Fibroblast of upper back skin (primary cell): ENCODE measurements at places on chromosomes 1 and 21.

- no peak for DNase-seq
These were observed 25.5 kb downstream of the RNU5D-1 start for GRCh38 chr1:44705470-44705869.

DNA sequence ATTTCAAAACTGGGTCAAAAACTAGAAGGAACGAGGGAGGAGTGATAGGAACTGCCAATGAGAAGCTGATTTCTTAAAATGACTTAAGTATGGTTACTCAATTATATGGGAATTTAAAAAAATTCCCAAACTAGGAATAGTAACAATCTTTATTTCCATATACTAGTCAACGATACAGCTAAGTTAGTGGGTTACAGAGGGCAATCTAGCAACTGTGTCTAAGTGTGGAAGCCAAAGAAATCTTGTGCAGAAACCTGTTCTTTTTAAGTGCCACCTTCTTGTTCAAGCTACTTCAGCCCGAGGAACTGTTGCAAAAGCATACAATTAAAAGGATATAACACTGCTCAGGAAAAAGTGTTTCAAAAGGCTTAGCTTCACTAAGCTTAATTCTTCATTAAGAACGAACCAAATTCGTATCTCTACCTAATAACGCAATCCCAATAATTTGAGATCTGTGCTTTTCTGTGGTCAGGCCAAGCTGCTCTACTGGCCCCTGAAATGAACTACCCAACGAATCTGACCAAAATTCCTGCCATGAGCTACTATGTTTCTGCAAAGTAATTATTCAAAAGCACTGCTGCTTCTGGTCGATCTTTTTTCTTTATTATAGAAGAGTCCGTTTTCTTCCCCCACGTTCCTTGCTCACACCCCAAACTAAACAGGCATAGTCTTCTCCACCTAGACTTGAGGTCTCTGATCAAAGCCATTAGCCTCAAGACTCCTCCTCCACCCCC, 1.8 kb downstream of the USP24 start:
- DNase-seq, result no peak

- DNase-seq, result no peak
These were observed 32.2 kb downstream of the RNF220 start for GRCh38 chr1:44437107-44437716.

DNA sequence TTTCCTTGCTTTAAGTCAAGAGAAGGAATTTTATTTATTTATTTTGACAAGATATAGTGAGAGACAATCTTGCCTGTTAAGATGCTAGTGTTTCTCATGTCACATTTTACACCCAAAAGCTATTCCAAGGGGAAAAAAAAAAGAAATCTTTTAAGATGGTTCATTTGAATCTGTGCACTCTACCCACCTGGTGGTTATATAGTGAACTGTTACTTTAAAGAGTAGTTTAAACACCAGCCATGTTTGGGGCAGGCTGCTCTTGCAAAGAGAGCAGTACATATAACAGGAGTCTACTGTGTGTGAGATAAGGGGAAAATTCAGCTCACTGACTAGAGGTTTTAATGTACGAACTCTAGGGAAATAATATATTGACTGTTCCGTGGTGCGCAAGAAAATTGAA, 3.3 kb upstream of the ELAVL4 start:
- no peak for DNase-seq

DNA sequence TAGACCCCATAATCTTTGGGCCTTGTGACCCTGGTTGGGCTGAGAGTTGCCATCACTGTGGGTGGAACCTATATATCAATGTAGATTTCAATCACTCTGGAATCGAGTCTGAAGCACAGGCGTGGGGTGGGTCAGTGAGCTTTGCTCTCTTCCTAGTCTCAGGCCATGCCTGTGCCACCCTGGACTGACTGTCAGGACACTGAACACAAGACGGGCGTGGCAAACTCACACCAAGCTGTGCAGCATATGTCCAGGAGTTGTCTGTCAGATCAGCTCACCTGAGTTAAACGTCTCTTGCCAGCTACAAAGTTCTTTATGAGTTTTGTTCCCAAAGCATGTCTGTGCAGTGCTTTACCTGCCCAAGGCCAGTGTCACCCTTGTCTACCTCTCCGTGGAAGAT, 30.9 kb upstream of the ALPL start:
- no peak for DNase-seq

- no peak for DNase-seq
These were observed 114.3 kb upstream of the GRIK3 start for GRCh38 chr1:37148663-37149062.

GRCh38 chr21:46317710-46318463, 5.8 kb downstream of the C21orf58 start:
- no peak for DNase-seq

DNA sequence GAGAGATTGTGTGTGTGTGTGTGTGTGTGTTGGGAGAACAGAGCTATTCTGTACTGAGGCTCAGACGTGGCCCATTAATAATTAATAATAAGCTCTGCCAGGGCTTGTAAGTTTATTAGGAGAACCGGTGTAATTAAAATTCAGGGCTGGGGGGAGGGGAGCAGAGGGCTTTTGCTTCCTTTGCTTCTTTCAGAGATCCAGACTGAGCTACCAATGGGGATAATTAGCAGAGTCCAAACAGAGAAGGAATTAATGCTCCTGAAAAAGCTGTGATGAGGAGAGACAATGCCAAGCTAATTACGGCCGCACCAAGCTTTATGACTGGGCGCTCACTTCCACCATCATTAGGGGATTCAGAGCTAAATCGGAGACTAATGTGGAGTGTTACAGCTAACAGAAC, 4.5 kb downstream of the SYT6 start:
- no peak for DNase-seq

DNA sequence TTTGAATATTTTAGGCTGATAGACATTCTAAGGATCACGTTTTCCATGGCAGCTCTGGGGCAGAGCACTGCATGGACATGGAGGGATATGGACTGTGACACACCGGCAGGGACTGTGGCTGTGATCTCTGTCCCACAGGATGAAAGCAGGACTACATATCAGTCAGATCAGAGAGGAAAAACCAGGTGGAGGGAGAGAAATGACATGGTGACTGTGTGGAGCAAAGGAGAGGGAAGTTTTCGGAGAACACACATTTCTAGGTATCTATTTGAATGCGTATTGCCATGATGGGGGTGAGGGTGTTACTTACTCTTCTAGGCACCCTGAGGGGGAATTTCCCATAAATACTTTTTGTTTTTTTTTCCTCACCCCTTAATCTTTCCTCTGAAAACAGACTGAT, 3.2 kb upstream of the CD1C start:
- DNase-seq, result no peak

GRCh38 chr1:10776190-10776905, 20.1 kb downstream of the CASZ1 start:
- DNase-seq, result no peak

DNA sequence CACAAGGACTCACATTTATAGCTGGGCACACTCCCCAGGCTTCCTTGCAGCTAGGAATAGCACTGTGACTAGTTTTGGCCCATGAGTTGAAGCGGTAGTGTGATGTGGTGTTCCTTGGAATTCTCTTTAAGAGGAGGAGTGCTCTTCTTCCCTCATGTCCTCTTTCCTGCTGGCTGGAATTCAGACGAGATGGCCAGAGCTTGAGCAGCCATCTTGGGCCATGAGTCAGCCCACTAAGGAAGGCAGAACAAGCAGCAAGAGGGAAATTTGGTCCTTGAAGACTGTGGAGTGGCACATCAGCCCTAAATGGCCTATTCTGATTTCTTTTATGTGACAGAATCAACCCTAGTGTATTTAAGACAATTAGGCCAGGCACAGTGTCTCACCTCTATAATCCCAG, 20.0 kb downstream of the HTR6 start:
- no peak for DNase-seq

DNA sequence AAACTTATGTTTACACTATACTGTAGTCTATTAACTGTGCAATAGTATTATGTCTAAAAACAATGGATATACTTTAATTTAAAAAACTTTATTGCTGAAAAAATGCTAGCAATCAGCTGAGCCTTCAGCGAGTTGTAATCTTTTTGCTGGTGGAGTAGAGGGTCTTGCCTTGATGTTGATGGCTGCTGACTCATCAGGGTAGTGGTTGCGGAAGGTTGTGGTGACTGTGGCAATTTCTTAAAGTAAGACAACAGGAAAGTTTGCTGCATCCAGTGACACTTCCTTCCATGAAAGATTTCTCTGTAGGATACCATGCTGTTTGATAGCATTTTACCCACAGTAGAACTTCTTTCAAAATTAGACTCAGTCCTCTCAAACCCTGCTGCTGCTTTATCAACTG, 234.7 kb upstream of the CSF3R start:
- DNase-seq, result no peak

GRCh38 chr21:36587388-36587787, 107.5 kb upstream of the CLDN14 start:
- peak; percentile 13 for DNase-seq

DNA sequence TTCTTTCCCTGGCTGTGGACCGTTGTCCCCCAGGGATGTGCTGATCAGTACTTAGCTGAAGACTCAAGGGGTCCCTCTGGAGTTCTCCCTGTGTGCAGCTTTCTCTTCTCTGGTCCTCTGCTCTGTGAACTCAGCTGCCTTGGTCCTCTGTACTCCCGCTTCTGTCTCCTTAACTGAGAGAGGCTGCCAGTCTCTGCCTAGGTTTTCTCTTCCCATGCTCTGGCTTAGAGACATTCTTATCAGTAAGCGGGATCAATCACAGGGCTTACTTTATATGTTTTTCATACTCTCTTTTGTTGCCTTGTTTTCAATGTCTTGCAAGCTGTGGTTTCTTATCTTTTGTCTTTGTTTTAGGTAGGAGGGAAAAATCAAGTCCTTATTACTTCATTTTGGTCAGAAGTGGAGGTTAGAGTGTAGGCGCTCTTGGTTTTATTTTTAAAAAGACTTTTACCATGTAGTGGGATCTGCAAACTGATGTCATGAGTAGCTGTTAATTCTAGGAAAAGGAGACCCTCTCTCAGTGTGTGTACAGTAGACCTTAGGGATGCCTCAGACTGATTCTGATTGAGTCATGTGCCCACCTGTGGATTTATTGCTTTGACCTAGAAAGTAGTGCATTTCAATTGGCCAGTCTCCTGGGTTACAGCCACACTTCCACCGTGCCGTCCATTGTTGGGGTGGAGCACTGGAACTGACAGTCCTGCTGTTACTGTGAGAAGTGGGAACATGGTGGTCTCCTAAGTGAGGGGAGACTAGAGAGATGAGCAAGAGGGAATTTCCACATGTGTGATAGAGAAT, 46.6 kb downstream of the TTC3 start:
- DNase-seq, result no peak

DNA sequence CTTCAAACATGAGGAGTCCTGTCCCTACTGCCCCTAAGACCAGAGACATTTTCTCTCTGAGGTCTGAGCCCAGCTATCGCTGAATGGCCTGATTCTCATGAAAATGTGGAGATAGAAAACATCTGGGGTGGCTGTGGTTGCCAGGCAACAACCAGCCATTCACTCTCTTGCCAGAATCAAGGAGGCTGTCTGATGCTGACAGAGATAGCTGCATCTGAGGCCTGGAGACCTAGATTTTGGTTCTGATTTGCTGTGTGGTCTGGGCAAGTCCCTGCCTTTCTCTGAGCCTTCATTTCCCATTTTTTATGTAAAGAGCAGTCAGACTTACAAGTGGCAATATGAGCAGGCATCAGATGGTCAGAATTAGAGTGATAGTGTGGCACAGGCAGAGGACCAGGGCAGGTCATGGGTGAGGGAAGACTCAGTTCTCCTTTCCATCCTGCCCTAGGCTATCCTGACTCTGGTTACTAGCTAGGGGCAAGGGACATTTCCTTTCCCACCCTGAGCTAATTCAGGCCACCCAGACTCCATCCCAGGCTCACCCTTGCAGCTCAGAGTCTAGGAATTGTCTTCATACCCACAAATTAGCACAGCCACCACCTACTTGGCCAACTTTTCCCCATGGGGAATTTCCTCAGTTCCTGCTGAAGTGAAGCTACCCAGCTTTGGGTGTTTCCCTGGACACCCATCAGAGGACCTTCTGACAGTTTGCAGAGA, 20.0 kb upstream of the RNF19B start:
- peak; percentile 74 for DNase-seq

- DNase-seq, result no peak
These were observed 383.9 kb downstream of the KIF26B start for GRCh38 chr1:245538671-245539070.

- DNase-seq, result no peak
These were observed at the start of gene VTCN1 for GRCh38 chr1:117210831-117211261. TSS of gene VTCN1 (minus strand) at chr1:117210927. CDS start at chr1:117210855, 72 bp downstream.

- DNase-seq, result no peak
These were observed 35.3 kb downstream of the OPTC start for GRCh38 chr1:203528976-203529835.

DNA sequence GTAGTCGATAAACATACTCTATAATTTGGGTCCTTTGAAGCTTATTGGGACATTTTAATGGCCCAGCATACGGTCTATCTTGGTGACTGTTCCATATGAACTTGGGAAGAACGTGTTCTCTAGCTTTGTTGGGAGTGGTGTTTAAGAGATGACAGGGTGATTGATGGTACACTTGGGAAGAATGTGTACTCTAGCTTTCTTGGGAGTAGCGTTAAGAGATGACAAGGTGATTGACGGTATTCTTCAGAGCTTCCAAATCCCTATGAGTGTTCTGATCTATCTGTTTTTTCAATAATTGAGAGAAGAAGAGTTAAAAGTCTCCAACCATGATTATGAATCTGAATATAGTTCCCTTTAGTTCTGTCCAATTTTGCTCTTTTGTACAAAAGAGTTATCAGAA, 9.4 kb downstream of the NPHP4 start:
- peak; percentile 79 for DNase-seq

DNA sequence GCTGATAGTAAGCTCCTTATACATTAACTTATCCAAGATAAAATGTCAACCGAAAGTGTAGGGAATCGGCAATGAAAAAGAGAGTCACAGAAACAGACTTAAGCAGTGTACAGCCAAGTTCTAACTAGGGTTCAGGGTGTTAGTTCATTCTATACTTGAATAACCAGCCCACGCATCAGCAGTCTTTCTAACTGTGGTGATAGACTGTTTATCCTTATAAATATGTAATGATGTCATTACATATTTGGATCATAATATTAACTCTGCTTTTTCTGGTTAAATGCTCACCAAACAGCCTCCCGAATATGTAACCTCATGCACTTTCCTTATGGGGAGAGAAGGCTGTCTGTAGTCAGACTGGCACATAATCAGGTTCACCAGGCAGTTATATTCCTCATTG, 11.0 kb downstream of the HMCN1 start:
- DNase-seq, result no peak

GRCh38 chr21:38027901-38028498, 111.7 kb upstream of the KCNJ6 start:
- peak; percentile 41 for DNase-seq
